A172 (cell line): ENCODE measurements at places on chromosomes 16 and 17.

GRCh38 chr16:77805398-77805797 lies 17.0 kb downstream of the VAT1L start:
- no peak for DNase-seq

DNA sequence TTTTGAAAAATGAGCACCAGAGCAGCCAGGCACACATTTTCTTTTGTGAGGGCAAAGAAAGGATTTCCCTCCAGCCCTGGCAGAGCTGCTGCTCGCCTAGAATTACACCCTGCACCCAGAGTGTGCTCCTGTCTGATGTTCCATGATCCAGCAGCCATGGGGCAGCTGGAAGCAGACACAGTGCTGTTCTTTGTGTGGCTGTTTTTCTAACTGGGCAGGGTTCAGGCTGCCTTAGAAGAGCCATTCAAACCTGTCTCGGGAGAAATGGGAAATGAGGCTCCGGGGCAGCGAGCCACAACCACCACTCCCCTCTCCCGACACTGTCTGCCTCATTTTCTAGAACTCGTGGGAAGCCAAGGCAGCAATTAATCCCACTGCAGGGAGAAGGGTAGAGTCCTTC lies 28.9 kb downstream of the LITAF start:
- DNase-seq: no peak

- DNase-seq: peak; percentile 66
These were observed 23.3 kb downstream of the CPNE2 start for GRCh38 chr16:57115514-57116182.

- DNase-seq: peak; percentile 67
These were observed 38.2 kb downstream of the HOXB1 start for GRCh38 chr17:48492401-48493298.

DNA sequence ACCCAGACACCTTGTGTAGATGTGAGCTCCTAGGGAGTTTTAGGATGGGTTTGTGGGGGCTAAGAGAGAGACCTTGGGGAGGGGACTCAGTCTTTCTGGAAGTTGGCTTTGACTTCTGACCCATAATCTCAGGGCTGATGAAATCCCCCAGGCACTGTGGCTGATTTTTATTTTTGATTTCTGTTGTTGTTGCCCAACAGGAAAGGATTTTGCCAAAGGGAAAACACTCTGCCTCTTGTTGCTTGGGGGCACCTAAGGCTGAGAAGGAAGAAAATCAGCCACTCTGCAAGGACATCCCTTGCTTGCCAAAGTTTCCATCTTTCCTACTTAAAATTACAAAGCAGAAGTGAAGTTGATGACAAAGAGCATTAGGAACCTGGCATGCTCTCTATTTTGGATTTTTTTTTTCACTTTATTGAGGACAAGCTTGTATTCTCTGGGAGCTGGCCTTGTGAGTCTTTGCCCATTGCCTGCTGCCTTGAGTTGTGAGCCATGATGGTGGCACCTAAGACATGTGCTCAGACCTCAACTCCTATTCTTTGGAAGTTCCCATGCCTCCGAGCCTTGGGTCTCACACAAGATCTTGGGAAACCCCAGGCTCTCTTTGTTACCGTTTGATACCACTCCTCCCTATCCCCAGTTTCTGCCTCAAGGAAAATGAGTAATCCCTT lies 3.2 kb upstream of the C1QTNF1 start:
- no peak for DNase-seq

- DNase-seq: no peak
These were observed 6.8 kb downstream of the KCNH6 start for GRCh38 chr17:63529711-63530556.

DNA sequence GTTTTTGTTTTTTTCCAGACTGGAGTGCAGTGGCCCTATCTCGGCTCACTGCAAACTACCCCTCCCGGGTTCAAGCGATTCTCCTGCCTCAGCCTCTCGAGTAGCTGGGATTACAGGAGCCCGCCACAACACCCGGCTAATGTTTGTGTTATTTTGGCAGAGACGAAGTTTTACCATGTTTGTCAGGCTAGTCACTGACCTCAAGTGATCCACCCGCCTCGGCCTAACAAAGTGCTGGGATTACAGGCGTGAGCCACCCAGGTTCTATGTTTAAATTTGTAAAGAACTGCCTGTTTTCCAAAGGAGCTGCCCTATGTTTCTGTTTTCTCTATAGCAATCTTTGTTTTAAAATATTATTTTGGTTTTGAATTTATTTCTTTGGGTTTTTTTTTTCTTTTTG lies 13.8 kb upstream of the C16orf87 start:
- no peak for DNase-seq
